ENCODE measurements at places on chromosomes 4 and X.

- DNase-seq, result no peak
Observed at GRCh38 chr4:82076359-82076758, 297.4 kb downstream of the HNRNPD start.

DNA sequence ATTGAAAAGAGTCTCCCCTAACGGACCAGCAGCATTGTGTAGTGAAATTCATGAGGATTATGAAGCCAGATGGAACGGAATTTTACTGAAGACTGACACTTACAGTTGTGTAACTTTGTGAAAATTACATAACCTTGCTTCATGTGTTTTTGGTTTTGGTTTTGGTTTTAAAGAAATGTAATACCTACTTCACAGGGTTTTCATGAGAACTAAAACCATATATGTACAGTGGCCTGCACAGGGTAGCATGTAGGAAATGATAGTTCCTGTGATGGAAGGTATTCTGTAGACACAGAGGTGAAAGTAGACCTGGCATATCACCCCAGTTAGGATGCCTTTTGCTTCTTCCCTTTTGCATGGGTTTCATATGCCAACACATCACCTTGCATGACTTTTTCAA is 247.0 kb downstream of the BANK1 start:
- DNase-seq, result no peak

DNA sequence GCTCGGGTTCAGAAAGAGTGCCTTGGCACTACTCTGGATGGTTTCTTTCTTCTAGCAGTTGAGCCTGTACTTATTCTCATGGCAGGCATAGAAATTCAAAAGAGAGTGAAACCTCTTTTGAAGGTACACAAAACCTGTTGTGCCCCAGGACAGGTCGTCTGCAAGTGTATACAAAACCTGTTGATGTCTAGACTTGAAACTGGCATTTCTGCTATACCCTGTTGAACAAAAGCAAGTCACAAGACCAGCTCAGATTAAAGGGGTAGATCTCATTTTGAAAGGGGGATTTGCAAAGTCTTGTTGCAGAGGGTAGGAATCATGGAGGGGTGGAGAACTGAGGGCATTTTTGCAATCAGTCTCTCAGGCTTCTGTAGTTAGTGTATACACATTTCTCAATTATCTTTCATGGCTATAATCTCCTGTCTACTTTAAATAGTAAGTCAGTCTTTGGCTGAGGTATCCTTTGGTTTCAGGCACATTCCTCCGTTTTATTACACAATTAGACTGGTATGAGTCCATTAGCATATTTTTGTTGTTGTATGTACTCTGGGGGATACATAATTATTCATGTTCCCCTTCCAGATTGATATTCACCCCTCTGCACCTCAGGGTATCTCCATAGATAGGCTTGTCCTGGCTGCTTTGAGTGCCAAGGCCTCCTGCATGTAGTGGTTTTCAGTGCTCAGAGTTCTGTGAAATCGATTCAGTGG is 251.4 kb downstream of the DTHD1 start:
- no peak for DNase-seq

GRCh38 chr4:155582971-155583437 is 83.6 kb upstream of the GUCY1A1 start:
- DNase-seq, result no peak

Data from K562 (cell line).